HFFc6 (cell line): ENCODE measurements at places on chromosomes 7 and 10.
A peak's percentile ranks its signal among the peaks of the same experiment; 100 is the strongest.

DNA sequence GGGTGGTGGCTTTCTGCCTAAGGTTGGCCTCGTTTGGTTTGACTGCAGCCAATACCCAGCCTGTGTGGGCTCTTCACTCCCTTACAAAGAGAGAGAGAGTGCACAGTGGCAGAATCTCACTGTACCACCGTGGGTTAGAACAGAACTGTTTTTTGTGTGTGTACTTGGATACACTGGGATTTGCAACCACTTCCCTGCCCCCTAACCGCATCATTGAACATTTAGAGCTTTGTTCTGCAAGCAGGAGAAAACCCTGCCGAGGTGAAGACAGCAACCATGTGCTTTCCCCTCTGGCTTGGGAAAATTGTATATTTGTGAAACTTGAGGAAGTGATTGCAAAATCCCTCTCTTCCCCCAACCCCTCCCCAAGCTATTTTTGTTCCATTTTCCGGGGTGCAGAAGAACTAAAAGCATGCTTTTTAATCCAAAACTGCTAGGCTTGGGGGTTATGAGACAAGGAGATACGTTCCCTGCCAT is 201.2 kb downstream of the TCF7L2 start:
- DNase-seq: no peak

GRCh38 chr7:1709900-1710299 is 39.8 kb downstream of the ELFN1 start:
- no peak for DNase-seq

- DNase-seq: peak; percentile 92
Measured at GRCh38 chr10:91901784-91902677, 7.3 kb downstream of the FGFBP3 start.

DNA sequence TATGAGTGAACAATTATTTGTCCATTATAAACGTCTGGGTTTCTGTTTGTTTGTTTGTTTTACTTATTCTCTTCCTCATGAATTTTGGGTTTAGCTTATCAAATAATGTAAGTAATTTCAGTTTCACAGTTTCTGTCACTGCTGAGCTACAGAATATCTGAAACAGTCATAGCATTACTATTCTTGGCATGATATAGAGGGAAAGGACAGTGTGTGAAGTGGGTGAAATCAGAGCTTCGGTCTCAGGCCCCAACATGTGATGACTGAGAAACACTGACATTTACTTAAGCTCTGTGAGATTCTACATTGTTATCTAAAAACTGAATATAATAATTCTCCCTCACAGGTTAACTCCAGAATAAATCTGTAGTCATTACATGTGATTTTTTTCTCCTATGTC is 8.8 kb upstream of the OR6V1 start:
- no peak for DNase-seq

- no peak for DNase-seq
Measured at GRCh38 chr10:124124769-124125161, 31.4 kb upstream of the CHST15 start.
